ENCODE measurements at places on chromosomes 3 and 15. TPM values are rescaled to one million over a fixed set of nuclear protein-coding genes. Genes with fewer than 3 reads are reported as not detected.

DNA sequence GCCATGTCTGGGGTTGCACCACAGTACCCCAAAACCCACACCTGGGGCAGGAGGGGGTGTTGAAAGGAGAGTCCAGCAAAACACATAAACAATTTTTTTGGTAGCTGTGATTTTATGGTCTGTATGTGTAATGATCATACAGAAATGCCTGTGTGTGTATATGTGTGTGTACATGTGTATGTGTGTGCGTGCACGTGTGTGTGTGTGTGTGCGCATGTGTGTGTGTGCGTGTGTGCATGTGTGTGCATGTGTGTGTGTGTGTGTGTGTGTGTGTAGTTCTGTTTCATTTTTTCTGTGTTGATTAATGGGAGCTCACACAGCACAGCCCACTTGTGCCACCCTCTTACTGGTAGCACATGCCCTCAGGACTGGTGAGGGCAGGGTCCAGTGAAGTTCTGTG, 96.3 kb upstream of the OXTR start:
- no peak for DNase-seq

DNA sequence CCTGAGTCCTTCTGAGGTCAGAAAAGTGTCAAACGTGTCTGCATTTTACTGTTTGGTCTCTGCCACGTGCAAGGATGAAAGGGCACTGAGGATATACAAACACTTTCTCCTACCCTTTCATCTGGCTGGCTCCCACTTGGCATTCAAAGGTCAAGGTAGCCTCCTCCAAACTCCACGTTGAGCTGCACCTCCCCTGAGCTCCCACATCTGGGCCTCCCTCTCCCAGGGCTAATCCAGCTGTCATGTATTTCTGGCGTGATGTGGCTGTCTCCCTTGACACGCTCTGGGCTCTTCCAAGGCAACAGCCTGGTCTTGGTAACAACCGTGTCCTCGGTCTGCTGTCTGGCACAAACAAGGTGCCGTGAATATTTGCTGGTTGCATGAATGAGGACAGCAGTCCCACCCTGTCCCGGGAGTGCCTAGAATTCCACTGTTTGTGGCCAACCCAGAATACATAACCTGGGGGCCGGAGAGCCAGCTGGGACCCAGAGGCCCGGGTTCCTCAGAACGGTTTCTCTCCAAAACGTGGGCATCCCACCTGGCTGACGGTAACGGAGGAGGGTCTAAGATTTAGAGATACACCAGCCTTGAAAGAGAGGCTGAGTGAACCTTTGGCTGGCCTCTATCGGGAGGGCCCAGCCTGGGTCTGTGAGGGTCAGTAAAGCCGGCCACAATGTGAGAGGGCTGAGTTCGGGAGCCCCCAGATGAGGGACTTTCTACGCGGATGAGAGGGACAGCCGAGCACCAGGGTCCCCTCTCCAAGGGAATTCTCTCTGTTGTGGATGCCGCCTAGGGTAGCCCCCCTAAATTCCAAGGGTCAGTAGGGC, 767 bp downstream of the GLT8D1 start:
- DNase-seq: peak; percentile 40

DNA sequence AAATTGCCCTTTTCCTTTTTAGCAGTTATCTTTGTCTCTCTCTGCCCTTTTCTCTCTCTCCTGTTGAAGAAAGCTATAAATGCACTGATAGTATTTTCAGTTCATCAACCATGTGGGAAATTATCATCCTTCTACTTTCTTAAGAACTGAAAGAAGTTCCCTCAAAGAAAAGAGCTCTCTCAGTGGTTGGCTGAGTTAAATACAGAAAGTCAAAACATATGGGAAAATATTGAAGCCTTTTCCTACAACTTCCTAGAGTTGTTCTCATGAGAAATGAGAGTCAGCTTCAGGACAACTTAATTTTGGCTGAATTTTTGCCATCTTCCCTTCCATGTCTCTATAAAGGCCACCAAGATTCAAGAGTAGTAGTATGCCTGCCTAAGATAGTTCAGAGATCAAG, 96.7 kb downstream of the NFKBIZ start:
- no peak for DNase-seq

- DNase-seq: no peak
Observed at GRCh38 chr15:100032358-100033085, 299.3 kb upstream of the LYSMD4 start.

DNA sequence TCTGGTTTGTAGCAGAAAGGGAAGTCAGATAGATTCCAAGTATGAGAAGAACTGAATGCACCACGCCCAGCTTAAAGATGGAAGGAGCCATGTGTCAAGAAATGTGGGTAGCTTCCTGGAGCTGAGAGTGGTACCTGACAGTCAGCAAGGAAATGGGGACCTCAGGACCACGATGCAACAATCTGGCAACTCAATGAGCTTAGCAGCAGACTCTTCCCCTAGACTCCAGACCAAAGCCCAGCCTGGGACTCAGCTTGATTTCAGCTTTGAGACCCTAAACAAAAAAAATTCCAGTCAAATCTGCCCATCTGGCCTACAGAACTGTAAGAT, 24.4 kb downstream of the MIX23 start:
- no peak for DNase-seq

The ITPKA gene
- polyA plus RNA-seq: 0.36 TPM
